ENCODE measurements at places on chromosomes 7 and 10. TPM values are rescaled to one million over a fixed set of nuclear protein-coding genes. Genes with fewer than 3 reads are reported as not detected.
A peak's percentile ranks its signal among the peaks of the same experiment; 100 is the strongest.

Gene NODAL
- not detected for total RNA-seq

DNA sequence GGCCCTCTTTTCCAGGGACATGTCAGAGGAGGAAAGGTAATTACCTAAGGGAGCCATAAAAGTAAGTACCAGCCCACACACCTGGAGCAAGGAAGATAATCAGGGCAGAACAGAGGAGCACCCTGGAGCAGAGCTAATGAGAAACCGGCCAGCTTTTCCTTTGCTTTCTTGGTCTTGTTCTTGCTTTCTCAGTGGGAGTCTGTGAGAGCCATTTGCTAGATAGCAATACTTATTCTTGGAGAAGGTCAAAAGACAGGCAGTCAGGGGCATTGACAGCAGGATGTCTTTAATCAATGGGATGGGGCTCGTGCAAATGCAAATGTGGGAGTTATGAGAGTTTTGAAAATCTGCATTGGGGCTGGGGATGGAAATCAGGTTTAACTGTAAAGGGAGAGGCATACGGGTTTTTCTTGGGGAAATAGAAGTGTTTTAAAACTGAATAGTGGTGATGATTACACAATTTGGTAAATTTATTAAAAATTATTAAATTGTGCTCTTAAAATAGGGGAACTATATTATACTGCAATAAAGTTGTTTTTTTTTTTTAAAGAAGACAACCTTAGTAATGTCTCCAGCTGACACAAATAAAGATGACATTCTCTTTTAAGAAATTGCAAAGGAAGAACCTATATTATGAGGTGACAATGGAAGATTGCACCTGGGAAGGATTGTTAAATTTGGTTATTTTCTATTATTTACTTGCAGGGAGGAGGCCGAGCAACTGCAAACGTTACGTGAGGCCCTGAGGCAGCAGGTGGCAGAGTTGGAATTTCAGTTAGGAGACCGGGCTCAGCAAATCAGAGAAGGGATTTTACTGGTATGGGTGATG, 35.6 kb upstream of the PPP1R17 start:
- no peak for DNase-seq
- no peak overlapping the region for H3K27ac ChIP-seq
- no peaks in the 10 kb centered on the region for H3K36me3 ChIP-seq
- no peaks in the 10 kb centered on the region for H3K4me1 ChIP-seq

Gene CAMK2B
- not detected for total RNA-seq

DNA sequence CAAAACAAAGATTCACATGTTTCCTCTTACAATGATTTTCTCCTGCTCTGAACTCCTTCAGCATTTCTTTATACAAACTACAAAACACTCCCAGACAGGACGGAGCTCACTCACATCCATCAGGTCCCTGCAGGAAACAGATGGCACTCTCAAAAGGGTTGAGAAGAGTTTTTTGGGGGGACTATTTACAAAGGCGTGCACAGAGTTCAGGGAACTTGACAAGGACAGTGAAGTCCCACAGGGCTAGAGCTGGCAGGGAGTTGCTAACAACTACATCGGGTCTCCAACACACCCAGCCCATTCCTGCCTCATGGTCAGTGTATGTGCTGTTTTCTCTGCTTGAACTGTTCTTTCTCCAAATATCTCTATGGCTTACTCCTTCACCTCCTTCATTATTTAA, 24.7 kb upstream of the YAE1 start:
- no peaks in the 10 kb centered on the region for H3K4me1 ChIP-seq
- no peak for DNase-seq
- H3K27ac ChIP-seq: no peak overlapping the region
- no peaks in the 10 kb centered on the region for H3K27me3 ChIP-seq
- no peak overlapping the region for H3K4me3 ChIP-seq
- H3K36me3 ChIP-seq: no peaks in the 10 kb centered on the region

Gene ZNF32
- 30.1 TPM for total RNA-seq

GRCh38 chr7:117171106-117171505, 151.8 kb downstream of the WNT2 start:
- no peak for DNase-seq
- no peak overlapping the region for H3K4me3 ChIP-seq
- no peaks in the 10 kb centered on the region for H3K27me3 ChIP-seq
- H3K4me1 ChIP-seq: no peaks in the 10 kb centered on the region
- no peak overlapping the region for H3K27ac ChIP-seq
- peaks cover 2% of the 10 kb centered on the region for H3K36me3 ChIP-seq

DNA sequence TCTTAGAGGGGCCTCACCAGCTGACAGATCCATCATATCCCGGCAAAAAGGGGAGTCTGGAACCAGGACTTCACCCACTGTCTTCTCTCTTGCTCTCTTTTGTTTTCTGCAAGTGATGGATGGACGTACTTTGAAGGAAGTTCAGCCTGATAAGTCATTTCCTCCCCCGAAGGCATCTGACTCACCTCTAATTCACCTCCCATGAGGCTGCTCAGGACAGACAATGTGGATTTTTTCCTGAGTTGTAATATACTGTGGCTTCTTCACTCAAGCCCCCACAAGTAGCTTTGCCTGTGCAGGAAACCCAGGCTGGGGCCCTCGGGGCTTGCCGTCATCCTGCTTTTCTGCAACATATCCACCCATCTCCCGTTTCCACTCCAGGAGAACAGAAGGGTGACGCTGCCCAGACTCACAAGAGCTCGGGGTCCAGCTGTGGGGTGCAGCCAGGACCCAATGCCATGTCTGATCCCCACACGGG, 70.4 kb downstream of the ASB13 start:
- no peaks in the 10 kb centered on the region for H3K4me1 ChIP-seq
- no peaks in the 10 kb centered on the region for H3K27me3 ChIP-seq
- DNase-seq: no peak
- no peak overlapping the region for H3K27ac ChIP-seq
- H3K36me3 ChIP-seq: no peaks in the 10 kb centered on the region

GRCh38 chr10:3142146-3142875, 30.3 kb downstream of the PITRM1 start:
- H3K4me3 ChIP-seq: no peak overlapping the region
- H3K36me3 ChIP-seq: peaks cover 92% of the 10 kb centered on the region
- no peaks in the 10 kb centered on the region for H3K27me3 ChIP-seq

DNA sequence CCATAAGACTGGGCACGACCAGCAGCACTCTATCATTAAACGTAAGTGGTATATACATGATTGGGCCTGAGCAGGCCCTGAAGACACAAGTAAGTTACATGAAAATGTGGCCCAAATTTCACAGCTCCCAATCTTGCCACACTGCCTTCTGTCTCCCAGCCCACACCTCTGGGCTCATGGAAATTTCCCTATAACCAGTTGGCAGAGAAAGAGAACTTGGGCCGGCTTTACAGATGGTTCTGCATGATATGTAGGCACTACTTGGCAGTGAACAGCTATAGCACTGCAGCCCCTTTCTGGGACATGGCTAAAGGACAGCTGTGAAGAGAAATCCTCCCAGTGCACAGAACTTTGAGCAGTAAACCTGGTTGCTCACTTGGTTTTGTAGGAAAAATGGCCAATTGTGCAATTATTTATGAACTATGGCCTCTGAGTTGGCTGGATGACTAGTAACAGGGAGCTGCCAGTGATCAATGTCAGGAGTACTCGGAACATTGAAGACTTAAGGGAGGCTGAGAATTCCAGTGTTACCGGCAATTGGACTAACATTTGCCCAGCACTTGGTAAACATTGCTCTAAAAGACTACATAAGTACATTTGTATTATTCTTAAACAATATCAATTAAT, 1006.6 kb upstream of the LRRN3 start:
- H3K27me3 ChIP-seq: no peaks in the 10 kb centered on the region
- no peak overlapping the region for H3K27ac ChIP-seq
- no peaks in the 10 kb centered on the region for H3K36me3 ChIP-seq
- no peak for DNase-seq
- no peaks in the 10 kb centered on the region for H3K4me1 ChIP-seq
- no peak overlapping the region for H3K4me3 ChIP-seq

DNA sequence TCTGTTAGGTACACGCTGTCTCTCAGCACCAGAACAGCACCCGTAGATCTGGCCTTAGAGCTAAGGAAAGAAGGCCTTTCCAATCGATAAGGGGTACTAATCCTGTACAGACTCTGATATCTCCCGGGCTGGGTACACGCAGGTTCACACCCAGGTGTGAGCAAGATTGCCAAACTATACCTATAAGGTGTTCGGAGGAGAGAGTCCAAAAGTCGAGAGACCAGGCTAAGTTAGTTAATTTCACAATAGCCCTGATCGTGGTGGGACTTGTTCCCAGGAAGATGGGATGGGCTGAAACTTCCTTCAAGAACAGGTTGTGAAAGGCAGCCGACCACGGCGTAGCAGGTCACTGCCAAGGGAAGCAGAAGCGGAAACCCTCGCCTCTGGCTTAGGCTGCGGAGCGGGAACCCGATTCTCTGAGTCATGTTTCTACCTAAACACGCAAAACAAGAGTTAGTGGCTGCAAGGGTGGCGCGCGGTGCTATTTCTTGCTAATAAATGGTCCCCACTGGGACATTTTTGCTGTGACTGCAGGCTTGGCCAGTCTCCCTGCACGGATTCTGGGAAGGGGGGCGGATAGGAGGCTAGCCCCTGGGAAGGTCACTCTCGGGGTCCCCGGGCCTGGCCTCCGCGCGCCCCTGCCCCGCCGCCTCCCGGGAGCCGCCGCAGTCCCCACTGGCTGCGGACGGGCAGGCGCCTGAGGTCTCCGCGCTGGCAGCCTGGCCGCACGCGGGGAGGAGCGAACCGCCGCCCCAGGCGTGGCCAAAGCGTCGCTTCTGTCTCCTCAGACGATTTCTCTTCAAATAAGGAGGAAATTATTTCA, 75.4 kb upstream of the PDSS1 start:
- H3K27me3 ChIP-seq: no peaks in the 10 kb centered on the region
- DNase-seq: peak; percentile 90
- H3K4me1 ChIP-seq: no peaks in the 10 kb centered on the region
- peak overlapping the region; percentile 82 for H3K27ac ChIP-seq

Gene NPS
- not detected for total RNA-seq

DNA sequence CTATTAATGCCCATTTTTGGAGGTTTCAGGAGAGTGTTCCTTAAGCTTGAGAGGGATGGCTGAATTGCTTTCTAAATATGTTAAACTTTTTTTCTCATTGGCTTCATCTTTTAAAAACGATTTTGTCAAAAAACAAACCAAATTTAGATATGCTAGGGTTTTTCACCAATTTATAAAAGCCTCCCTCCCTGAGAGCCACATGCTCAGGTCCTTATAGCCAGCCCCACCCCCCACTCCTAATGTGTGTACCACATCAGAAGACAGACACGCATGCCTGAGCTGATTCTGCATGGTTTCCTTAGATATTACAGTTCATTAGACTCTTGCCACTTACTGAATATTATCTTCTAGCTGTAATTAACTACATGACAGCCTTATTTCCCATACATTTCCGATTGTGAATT, 2.0 kb downstream of the CUL1 start:
- H3K4me1 ChIP-seq: peaks cover 47% of the 10 kb centered on the region
- peak overlapping the region; percentile 89 for H3K4me3 ChIP-seq
- H3K27ac ChIP-seq: no peak overlapping the region

- peaks cover 31% of the 10 kb centered on the region for H3K4me1 ChIP-seq
- no peak for DNase-seq
- no peaks in the 10 kb centered on the region for H3K27me3 ChIP-seq
Observed at GRCh38 chr10:73886661-73887293, 12.4 kb upstream of the CAMK2G start.

DNA sequence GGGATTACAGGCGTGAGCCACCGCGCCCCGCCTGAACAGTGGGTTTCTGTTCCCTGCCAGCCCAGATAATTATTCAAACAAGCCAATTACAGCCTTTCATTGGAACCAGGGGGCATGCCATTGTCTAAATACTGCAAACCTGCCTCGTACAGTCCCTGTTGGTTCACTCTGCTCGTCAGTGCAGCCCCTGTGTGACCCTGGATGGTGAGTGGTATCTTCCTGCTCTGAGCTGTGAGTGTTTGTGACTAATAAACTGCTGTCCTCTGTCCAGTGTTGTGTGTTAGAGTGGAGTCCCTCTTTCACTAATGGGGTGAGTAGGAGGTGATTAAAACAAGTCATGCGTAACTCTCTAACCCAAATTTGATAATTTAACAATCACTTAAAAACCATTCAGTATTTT, 176.5 kb upstream of the FAM3C start:
- H3K27me3 ChIP-seq: no peaks in the 10 kb centered on the region
- no peak for DNase-seq
- H3K27ac ChIP-seq: no peak overlapping the region

- no peaks in the 10 kb centered on the region for H3K36me3 ChIP-seq
- peaks cover 18% of the 10 kb centered on the region for H3K4me1 ChIP-seq
- H3K27ac ChIP-seq: peak overlapping the region; percentile 31
- no peaks in the 10 kb centered on the region for H3K27me3 ChIP-seq
- no peak overlapping the region for H3K4me3 ChIP-seq
Observed at GRCh38 chr7:28155019-28155660, 25.5 kb downstream of the JAZF1 start.

Gene VSIR
- total RNA-seq: 109 TPM
